ENCODE measurements at places on chromosomes 5 and 9. TPM values are rescaled to one million over a fixed set of nuclear protein-coding genes. Genes with fewer than 3 reads are reported as not detected.

The TNC gene
- 5.1 TPM for total RNA-seq

The FOXI1 gene
- not detected for total RNA-seq

The IL33 gene
- not detected for total RNA-seq

The GAPT gene
- not detected for total RNA-seq

The S100Z gene
- 1.2 TPM for total RNA-seq

Measured in progenitor cell of endocrine pancreas (in vitro differentiated cells).